ENCODE measurements at places on chromosomes 1 and 21. TPM values are rescaled to one million over a fixed set of nuclear protein-coding genes. Genes with fewer than 3 reads are reported as not detected.

DNA sequence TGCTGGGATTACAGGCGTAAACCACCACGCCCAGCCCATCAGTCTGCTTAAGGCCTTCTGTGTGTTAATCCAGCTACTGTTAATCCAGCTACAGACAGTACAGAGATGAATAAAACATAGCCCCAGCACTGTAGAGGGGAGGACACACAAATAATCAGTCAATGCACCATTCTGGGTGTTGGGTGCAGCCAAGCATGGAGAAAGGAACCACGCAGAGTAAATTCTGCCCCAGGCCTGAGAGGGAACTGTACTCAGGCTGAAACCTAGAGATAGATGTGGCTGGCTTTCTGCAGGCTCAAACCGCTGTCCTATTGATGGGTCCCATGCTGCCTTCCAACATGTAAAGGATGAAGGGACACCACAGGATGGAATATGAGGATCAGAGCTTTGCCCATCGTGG is 136.8 kb upstream of the IGSF21 start:
- DNase-seq = no peak

- peak; percentile 63 for DNase-seq
Measured at GRCh38 chr1:155977690-155978324, 540 bp downstream of the ARHGEF2 start.

GRCh38 chr1:14439015-14439414 is 159.5 kb upstream of the KAZN start:
- no peak for DNase-seq

- DNase-seq = no peak
Measured at GRCh38 chr1:211734791-211735190, 59.4 kb upstream of the NEK2 start.

DNA sequence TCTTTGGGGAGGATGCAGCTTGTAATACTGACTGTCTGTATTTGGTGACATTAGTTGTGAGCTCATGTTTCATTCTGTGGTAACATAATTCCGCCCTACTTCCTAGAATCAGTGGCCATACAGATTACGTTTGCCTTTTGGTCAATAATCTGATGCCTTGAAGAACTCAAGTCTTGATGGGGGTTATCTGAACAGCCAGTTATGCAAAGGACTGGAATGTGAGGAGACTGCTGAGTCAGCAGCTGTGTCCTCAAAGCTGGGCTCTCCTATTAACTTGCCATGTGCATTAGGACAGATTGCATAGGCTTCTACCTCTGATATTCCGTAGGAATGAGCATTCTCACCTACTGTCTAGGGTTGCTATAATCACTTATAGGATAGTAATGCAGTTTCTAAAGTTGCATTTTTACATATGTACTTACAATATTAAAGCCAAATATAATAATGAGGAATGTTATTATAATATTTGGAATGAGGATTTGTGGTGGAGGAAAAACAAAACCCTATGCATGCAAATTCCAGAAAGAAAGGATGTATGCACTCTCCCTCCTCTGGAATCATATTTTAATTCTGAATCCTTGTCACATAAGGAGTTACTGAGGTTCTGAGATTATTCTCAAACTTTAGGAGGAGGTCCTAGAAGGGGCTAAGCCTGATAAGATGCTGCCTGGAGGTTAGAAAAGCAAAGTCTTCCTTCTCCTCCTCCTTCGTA is 116.0 kb downstream of the NOS1AP start:
- DNase-seq = no peak

GRCh38 chr1:179586107-179586823 is 5.4 kb upstream of the TDRD5 start:
- DNase-seq = peak; percentile 44

Gene RHOU
- total RNA-seq = 46.1 TPM

Gene BCL2L15
- total RNA-seq = 0.82 TPM

Gene XCL2
- total RNA-seq = not detected

Gene PTPN22
- total RNA-seq = 0.82 TPM

Data from frontal cortex (tissue), 4 donors.